Temporal lobe (tissue), 4 donors: ENCODE measurements at places on chromosomes 16 and 17. TPM values are rescaled to one million over a fixed set of nuclear protein-coding genes. Genes with fewer than 3 reads are reported as not detected.

The AP2B1 gene
- 216 TPM for total RNA-seq

The MC1R gene
- total RNA-seq, result 2.7 TPM

The NQO1 gene
- 6.1 TPM for total RNA-seq

The RHOT1 gene
- 87.0 TPM for total RNA-seq

The ZNF207 gene
- 62.4 TPM for total RNA-seq

The MED1 gene
- 31.0 TPM for total RNA-seq
